ENCODE measurements at places on chromosomes 6 and 20.

GRCh38 chr6:10425975-10426780 is 11.3 kb upstream of the TFAP2A start:
- DNase-seq: no peak

DNA sequence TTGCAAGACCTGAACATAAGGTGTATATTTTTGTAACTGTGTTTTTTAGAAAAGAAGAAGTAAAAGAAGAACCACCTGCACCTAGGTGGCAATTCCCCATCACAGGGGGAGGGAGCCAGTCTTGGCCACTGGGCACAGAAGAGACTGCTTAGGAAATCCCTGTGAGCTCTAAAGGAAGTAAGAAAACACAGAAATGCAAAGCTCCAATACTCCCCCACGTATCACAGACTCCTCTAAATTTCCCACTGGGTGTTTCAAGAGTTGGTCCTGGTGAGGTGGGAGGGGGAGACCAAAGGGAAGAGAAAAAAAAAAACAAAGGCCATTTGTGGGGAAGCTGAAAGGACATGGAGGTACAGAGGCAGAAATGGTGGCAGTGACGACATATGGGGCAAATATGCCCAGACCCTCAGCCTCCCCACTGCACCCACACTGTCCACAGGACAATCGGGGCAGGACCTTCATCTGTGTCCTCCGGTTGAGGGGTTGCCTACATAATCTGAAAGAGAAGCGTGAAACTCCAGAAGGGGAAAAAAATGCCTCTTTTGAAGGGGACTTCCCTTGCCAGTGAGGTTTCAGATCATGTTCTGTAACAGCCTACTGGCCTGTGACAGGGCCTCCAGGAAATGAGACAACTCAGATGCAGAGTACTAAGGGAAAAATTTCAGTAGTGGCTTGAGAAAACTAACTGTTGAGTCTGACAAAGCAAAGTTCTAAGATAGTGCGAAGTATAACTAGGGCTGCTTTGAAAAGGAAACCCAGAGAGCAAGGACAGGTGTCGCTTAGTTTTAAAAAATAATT is 226.2 kb upstream of the MARCKS start:
- no peak for DNase-seq

DNA sequence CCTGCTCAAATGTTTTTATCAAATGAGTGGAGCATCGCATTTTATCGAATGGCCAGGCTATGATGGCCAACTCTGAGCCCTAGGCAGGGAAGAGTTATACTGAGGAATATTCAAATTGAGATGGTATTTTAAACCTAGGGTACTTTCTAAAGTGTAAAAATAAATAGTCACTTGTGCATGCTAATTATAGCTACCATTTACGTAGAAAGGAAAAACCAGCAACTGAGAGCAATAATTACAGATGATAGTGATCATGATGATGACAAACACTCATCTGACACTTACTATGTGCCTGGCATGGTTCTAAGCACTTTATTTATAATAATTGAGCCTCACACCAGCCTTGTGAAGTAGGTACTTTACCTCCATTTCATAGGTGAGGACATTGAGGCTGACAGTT is 455.7 kb downstream of the CD83 start:
- peak; percentile 24 for DNase-seq

GRCh38 chr6:155628306-155628705 is 172.7 kb upstream of the NOX3 start:
- no peak for DNase-seq

- no peak for DNase-seq
Measured at GRCh38 chr6:35293681-35294080, 3.9 kb upstream of the DEF6 start.

DNA sequence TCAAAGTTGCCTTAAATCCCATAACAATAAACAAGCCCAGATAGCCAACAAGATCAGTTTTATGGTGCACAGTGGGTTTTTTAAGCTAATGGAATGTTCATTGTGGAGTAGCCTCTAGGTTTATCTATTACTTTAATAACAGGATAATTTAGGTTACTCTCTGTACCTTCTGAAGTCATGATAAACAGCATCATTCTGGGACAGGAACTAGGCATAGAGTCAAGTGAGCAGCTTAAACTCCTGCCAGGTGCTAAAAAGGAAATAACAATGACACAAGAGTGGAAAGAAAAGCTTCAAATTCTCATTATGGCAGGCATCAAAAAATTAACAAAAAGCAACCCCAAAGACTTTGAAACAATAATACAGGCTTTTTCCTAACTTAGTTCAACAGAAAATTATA is 228.8 kb downstream of the HACE1 start:
- no peak for DNase-seq

GRCh38 chr20:24877652-24878051 is 71.4 kb upstream of the CST7 start:
- DNase-seq: no peak

DNA sequence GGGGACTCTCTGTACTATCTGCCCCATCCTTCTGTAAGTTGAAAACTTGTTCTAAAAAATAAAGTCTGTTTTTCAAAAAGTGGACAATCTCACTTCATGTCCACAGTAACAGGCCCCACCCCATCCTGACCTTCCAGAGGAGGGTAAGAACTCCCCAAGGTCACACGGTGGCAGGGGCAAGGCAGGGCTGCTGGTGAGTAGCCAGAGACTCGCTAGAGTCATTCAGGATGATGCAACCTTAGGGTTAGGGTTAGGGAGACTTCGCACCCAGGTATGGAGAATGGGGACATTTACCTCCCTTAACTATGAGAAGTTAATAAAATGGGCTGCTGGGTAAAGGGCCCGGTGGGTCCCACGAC is 15.4 kb downstream of the PEDS1 start:
- DNase-seq: no peak

- DNase-seq: no peak
Measured at GRCh38 chr20:5735845-5736510, 14.2 kb upstream of the SHLD1 start.

GRCh38 chr6:67775333-67775732 is 859.7 kb upstream of the ADGRB3 start:
- no peak for DNase-seq

DNA sequence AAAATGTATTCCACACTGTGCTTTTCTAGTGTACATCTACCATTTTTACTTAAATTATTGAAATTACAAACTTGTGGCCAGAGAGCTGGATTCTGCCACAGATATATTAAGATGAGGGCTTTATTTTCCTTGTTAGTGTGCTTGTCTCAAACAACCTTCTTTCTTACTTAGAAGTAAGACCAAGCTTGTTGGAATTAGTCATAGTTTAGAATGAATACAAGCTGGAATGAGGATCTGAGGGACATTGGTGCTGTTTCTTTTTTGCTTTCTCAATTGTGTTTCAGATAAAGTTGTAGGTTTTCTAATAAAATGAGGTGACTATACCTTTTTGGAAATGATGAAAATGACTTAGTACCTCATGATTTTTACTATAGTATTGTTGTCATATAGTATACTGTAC is 40.3 kb downstream of the UBR2 start:
- no peak for DNase-seq

DNA sequence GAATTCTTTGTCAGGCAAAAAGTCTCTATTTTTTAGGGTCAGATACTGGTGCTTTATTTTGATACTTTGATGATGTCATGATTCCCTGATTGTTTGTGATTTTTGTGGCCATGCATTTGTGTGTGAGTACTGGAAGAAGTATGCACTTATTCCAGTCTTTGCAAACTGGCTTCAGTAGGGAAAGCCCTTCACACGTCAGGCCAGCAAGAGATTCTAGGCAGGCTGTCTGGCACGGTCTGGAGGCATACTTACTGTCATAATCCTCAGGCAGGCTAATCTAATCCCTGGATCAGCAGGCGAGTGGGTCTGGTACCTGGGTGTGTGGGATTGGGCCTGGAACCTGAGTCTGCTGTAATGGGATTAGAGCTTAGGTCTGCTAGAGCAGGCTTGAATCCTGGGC is 391.8 kb upstream of the MMS22L start:
- DNase-seq: no peak

GRCh38 chr6:143349530-143349929 is 101.0 kb downstream of the ADAT2 start:
- no peak for DNase-seq

GRCh38 chr20:8330785-8331695 is 199.0 kb downstream of the PLCB1 start:
- DNase-seq: no peak

DNA sequence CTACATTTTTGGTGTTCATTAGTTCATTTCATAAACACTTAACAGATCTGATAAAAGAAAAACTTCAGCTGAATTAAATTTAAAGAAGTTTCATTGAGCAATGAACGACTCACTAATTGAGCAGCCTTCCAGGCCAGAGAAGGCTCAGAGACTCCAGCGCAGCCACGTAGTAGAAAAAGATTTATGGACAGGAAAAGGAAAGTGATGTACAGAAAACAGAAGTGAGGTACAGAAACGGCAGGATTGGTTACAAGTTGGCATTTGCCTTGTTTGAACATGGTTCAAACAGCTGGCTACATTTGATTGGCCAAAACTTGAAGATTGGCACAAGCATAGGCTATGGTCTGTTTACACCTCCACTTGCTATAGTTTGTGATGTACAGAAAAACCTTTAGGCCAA is 166.3 kb upstream of the DTNBP1 start:
- no peak for DNase-seq

DNA sequence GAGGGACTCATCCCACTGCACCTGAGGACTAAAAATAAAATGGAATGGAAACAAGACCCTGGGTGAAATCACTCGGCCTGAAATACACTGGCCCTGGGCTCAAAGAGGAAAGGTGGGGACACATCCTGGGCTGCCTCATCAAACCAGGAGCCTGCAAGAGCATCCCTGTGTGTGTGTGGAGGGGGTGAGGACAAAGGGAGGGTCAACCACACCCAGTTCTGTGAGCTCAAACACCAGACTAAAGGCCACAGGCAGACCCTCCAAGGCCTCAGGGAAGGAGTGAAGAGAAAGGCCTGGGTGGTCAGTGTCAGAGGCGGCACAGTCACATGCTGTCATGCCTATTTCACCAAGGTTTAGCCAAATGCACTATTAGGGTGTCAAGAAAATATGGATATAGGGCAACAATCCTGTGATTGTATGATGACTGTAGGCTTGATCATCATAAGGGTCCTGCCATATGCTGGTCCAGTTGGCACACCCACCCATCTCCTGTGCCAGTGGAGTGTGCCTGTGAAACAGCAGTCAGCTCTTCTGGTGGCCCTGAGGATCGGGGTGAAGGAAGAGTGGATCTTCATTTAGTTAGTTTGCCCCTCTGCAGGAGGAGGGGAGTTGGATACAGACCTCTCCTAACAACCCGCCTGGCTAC is 28.9 kb downstream of the SRSF3 start:
- DNase-seq: no peak

DNA sequence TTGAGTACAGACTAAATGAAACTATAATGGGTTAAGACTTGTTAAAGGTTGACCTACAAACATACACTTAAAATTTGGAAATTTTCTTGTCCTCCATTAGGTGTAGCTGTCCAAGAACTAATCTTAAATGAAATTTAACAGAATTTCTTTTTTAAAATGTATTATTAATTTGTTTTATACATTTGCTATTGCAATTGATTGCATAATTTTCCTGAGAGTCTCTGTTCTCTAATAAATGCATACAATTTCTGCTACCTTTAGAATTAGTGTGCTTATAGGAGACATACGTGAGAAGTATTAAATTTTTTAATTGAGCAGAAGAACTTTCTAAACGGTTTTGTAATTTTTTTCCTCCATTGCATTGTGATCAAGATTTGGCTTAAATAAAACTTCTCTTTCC is 1.5 kb downstream of the FAM135A start:
- DNase-seq: no peak

DNA sequence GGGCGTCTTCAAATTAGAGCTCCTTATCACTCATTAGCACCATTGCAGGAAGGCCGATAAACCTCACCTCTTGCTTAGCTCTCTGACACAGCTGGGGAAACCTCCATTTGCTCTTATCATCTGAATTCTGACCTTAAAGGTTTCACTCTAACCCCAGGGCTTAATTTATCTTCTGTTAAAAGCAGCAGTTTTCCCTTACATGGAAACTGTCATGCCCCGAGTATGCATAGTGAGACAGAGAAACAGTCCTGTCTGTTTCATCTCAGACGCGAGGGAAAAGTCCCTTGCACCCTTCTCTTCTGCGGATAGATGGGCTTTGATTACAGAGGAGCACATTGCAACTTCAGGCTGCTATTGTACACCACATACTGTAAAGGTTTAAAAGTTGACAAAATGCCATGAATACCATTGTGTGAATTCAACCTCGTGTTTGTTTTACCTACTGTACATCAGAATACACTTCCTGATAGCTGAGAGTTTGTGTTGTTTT is 191.5 kb upstream of the BMP2 start:
- no peak for DNase-seq

DNA sequence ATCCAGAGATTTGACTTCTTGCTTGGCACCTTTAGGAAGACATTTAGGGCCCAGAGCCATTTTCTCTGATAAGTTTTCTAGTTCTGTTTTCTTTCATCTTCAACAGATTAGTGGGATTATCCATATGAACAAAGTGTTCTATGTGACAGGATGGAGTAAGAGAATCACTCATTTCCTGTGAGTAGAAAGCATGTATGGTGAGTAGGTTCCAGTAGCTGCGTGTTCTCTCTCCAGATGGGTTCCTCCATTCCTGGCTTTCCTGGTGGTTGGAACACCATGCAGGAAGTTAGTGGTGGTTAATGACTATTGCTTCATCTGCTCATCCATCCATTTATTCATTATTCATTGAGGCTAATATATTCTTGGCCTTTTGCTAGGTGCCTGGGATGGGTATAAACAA is 54.0 kb downstream of the EFCAB8 start:
- DNase-seq: no peak

- no peak for DNase-seq
Measured at GRCh38 chr6:89858041-89858440, 28.4 kb downstream of the CASP8AP2 start.

DNA sequence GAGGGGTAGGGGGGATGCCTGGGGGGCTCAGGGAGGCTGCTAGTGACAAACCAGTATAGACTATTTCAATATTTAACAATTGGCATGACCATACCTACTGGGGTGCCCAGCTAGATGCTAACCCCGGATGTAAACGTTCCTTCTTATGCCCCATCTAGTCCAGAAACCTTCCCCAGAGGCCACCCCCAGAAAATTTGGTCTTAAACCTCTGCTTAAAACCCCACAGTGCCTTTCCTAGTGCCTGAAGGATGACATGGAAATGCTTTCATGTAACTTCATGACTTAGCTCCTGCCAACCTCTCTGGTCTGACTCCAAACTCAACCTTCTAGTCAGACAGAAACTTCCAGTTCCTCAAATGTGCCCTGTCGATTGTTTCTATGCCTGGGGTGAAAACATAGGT is 52.0 kb downstream of the JPH2 start:
- DNase-seq: no peak

DNA sequence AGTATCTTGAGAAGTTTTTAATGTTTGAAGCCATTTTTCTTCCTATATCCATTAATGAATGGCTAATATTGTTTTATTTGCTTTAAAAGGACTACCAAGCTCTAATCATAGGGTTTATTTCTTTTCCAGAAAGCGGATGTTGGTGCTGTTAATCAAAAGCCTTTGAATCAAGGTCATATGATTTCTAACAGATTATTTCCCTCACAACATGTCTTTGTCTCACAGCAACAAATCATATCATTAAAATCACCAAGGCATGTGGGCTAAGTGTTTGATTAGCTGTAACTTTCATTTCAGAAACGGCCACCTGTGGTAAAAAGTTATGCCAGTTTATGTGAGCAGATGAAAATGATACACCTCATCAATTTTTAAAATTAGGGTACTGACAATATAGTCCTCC is 21.7 kb downstream of the TRAF3IP2 start:
- DNase-seq: peak; percentile 66

GRCh38 chr6:46024124-46024769 is 8.6 kb upstream of the CLIC5 start:
- DNase-seq: no peak

All from NCI-H1417 treated with DMSO at 0.1 percent for 48 hours (cell line).